Activated CD4-positive, CD25-positive, alpha-beta regulatory T cell treated with anti-CD3 and anti-CD28 coated beads, Interleukin-2, amount 50 U/mL, for 16 hours (primary cell): ENCODE measurements at places on chromosomes 5 and 9.

DNA sequence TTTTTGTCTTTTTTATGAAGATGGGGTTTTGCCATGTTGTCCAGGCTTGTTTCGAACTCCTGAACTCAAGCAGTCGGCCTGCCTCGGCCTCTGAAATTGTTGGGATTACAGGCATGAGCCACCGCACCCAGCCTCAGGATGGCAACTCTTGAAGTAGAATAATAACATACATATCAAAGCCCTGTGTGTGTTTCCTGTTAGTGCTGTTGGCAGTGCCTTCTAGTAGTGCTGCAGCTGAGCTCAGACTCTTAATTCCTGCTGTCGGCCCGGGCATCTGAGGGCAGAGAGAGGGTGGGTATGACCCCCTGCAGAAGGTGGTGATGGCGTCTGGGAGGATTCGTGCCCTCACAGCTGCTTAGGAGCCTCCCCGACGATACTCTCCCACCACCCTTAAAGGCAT lies 227.2 kb downstream of the PDZD2 start:
- no peak for DNase-seq

GRCh38 chr5:115578657-115579056 lies 23.6 kb downstream of the TICAM2 start:
- DNase-seq = no peak

DNA sequence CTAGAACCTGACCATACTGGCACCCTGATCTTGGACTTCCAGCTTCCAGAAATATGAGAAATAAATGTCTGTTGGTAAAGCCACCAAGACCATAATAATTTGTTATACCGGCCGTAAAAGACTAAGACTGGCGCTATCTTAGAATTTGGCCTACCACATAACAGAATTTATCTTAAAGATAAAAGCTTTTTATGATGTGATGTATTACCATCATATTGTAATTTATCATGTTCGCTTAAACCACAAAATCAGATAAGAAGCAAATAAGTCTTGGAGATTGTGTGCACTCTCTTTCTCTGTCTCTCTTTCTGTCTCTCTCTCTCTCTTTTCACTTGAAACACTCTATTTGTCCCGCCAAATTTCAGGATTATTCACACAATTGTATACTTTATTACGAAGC lies 35.6 kb downstream of the FST start:
- no peak for DNase-seq

GRCh38 chr9:119268985-119269384 lies 100.2 kb downstream of the BRINP1 start:
- no peak for DNase-seq

DNA sequence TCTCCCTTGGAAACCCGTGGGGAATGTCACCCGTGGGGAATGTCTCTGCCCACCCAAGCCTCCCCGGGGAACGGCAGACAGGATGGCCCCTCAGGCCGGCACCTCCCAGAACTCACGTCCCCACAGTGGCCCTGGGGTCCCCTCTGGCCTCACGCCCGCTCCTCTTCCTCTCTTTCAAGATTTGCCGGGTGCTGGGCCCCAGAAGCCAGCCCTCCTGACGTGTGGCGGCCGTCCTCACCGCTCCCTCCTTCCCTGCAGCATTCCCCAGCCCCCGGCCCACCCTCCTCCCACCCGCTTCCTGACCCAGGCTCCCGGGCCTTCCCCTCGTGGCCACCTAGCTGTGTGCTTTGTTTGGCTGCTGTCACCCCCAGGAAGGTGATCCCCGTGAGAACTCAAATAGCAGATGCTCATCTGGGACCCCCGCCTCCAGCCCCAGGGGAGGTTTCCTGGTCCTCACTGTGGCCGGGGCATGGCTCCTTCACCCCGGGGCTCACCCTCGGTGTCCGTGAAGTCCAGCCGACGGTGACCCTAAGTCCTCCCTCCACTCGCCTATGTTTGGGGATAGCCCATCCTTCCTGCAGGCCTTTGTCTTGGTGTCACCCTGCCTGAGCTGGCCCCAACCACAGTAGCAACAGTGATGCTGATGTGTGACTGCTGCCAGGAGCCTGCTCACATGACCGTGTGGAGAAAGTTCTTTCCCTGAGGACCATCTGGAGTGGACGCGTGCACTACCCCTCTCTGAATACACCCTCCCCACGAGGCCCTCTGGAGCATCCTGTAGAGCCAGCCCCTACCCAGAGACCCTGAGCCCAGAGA lies 163.3 kb upstream of the IER5L start:
- DNase-seq = no peak

GRCh38 chr5:142736247-142736632 lies 33.9 kb upstream of the ARHGAP26 start:
- no peak for DNase-seq

- no peak for DNase-seq
These were observed 28.7 kb upstream of the RARS1 start for GRCh38 chr5:168457542-168457941.

- DNase-seq = no peak
These were observed 61.4 kb downstream of the FAM78A start for GRCh38 chr9:131214876-131215275.

- no peak for DNase-seq
These were observed 74.7 kb downstream of the PTTG1 start for GRCh38 chr5:160496334-160496733.

- DNase-seq = no peak
These were observed 87.6 kb downstream of the FREM1 start for GRCh38 chr9:14822666-14823065.

GRCh38 chr5:109830955-109831502 lies 141.3 kb downstream of the MAN2A1 start:
- DNase-seq = no peak

DNA sequence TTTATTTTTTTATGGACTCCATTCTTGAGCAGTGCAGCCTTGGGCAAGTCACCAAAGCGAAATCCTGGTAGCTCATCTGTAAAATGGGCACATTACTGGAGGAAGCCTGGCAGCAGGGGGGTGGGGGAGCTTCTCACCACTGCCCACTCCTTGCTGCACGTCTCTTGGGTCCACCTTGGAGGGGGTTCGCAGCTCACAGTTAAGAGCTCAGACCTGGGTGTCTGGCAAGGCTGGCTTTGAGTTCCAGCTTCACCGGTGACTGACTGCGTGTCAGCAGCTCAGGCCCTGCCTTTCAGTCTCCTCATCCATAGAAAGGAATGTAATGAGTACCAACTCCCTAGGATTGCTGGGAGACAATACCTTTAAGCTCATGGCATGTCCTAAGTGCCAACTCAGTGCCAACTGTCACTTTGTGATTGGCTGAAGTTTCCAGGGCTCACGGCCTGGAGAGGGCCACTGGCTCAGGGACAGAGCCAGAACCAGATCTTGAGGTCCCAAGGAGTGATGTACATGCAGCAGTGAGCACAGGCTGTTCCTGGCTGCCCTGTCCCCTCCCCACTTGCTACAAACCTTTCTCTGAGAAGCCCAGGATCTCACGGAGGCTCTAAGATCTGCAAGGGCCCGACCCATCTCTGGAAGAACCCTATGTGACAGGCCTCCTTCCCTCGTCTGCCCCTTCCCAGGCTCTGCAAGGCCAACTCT lies 72.9 kb downstream of the C9orf50 start:
- no peak for DNase-seq

- DNase-seq = no peak
These were observed 42.7 kb downstream of the ST8SIA4 start for GRCh38 chr5:100860407-100860806.

GRCh38 chr9:87123830-87124229 lies 176.5 kb upstream of the GAS1 start:
- no peak for DNase-seq

DNA sequence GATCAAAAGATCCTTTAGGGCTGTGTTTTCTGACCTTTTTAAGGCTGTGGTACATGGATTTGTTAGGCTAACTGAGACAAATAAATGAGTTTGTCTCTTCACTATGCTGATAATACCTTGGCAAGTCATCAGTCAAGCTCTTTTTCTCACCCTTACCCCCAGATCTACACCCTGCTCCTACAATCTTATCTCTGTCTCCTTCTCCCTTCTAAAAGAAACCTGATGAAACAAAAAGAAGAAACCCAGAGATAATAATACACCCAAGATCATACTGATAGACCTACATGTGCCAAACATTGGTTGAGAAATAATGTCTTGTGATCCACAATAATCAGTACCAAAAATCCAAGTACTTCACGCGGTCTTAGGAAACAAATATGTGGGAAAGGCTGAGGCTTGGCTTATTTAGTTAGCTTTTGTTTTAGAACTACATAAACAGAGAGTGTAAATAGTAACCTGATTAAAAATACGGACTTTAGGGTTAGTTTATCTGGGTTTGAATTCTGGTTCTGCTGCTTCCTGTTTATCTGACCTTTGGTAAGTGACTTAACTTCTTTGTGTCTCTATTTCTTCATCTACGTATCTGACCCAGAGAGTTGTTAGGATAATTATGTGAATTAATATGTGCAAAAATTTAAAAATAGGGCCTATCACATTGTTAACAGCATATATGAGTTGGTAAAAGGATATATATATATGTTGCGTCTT lies 24.8 kb upstream of the PDCD1LG2 start:
- no peak for DNase-seq

GRCh38 chr9:120544441-120544840 lies 35.5 kb downstream of the CDK5RAP2 start:
- DNase-seq = no peak

- peak; percentile 15 for DNase-seq
These were observed 2.3 kb downstream of the FAM221B start for GRCh38 chr9:35826071-35826701.

DNA sequence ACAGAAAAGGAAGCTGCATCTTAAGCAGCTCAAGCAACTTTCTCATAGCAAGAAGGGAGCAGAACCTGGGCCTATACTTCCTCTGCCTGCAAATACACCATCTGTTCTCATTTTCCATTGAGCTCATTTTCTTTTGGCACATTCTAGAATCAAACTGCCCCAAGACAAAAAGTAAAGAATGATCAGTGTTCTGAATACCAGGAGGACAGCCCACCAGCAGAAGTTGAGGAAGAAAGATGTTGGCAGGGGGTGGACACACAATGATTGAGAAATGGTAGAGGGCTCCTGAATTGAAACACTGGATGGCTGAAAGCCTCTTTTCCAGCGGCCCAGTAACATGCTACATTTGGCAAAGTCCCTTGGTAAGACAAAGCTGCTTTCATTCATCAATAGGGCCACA lies 171.8 kb downstream of the MED10 start:
- DNase-seq = no peak

GRCh38 chr5:111792471-111793058 lies 35.6 kb upstream of the NREP start:
- no peak for DNase-seq
